ENCODE measurements at places on chromosomes 1 and 21.

- DNase-seq = no peak
These were observed 145.4 kb upstream of the C1orf174 start for GRCh38 chr1:4045397-4046010.

DNA sequence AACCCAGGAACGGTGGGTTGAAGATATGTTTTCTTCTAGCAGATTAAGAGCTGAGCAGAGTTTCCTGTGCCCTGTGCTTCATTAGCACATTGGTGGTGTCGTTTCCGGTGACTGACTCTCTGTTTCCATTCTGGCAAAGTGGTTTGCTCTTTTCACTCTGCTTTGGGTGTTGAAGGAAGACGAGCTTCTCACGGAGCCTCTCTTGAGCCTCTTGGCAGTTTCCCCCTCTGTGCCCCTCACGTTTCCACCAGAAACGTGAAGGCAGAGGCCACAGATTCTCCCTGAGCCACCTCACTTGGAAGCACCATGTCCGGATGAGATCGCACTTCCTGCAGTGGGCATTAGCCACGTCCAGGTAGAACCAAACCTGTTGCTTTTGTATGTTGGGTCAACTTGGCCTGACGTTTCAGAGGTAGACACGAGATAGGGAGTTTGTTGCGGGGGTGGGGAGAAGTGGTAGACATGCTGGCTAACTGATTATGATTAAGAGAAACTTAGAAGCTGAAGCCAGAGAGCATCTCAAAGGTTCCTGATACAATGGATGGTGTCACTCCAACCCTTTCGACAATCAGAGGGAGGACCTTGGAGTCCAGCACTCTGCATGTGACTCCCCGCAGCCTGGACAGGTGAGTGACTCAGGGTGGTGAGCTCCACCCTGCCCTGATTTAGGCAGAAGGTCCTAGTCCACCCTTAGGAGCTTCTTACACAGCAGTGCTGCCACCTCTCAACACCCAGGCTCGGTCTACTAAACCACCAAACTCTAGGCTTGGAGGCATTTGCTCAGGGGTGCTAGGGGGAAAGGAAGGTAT, at the start of gene LAX1:
Gene LAX1, plus strand, starts transcription at position 155 of the 809 bp plus-strand sequence. Its CDS starts 383 bp downstream, at position 538.
- DNase-seq = no peak

- DNase-seq = peak; percentile 44
These were observed 13.0 kb upstream of the GUCA2A start for GRCh38 chr1:42177541-42177981.

DNA sequence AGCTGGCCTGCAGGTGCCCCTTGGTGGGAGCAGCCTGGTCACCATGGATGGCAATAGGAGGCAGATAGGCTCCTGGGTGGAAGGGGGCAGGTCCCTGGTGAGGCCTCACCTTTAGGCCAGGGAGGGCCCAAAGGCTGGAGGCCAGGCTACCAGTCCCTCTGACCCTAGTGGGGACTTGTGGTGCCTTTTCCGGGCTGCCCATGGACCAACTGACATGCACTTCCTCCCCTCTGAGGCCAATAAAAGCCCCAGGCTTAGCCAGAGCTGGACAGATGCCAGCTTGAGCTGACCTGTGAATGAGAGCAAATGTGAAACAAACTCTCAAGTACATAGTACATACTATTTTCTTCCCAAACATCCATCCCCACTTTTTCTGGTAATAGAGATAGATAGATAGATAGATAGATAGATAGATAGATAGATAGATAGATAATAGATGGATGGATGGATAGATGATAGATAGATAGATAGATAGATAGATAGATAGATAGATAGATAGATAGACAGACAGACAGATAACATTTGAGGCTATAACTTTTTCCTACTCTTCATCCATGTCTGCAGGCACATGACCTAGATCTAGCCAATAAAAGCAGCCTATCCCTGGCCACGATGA, 9.2 kb upstream of the CTTNBP2NL start:
- DNase-seq = no peak

DNA sequence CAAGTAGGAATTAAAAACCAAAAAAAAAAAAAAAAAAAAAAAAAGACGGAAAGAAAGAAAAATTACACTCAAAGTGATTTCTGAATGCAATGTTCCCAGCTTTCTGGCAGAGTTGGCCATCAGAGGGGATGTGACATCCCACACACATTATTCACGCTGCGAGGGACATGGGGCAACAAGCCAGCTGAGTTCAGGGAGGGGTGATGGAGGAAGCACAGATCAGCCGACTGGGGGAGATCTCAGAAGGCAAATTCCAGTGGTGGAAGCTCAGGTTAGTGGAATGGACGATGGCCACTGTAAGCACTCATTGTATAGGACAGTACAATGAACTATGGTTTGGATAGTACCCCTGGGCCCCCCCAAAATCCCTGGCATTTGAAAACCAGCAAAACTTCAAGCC, 311.9 kb downstream of the PCP4 start:
- DNase-seq = no peak

- no peak for DNase-seq
These were observed 330.3 kb upstream of the SNX7 start for GRCh38 chr1:98331243-98331642.

DNA sequence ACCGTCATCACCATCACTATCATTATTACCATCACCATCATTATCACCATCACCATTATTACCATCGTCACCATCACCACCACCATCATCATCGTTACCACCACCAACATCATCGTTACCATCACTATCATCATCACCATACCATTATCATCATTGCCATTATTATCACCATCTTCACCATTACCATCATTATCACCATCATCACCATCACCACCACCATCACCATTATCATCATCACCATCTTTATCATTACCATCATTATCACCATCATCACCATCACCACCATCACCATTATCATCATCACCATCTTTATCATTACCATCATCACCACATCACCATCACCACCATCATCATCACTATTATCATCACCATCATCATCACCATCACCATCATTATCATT, 112.9 kb downstream of the AJAP1 start:
- DNase-seq = no peak

DNA sequence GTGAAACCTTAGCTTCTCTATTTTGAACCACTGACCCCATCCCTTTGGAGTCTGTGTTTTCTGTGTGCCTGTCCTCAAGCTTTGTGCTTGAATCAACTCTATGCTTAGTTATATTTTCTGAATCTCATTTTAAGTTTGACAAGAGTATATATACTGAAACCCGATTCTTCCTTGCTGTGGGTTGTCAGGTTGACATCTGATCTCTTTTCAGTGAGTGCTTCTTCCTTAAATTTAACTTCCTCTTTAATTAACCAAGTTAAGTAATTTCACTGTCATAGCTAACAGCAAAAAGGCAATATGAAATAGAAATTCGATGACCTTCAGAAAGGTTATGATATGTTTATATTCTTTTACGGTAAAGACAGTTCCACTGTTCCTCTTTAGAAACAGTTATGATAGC, 69.4 kb downstream of the C1orf21 start:
- DNase-seq = no peak

GRCh38 chr1:3630914-3631313, 6.1 kb downstream of the TPRG1L start:
- no peak for DNase-seq

DNA sequence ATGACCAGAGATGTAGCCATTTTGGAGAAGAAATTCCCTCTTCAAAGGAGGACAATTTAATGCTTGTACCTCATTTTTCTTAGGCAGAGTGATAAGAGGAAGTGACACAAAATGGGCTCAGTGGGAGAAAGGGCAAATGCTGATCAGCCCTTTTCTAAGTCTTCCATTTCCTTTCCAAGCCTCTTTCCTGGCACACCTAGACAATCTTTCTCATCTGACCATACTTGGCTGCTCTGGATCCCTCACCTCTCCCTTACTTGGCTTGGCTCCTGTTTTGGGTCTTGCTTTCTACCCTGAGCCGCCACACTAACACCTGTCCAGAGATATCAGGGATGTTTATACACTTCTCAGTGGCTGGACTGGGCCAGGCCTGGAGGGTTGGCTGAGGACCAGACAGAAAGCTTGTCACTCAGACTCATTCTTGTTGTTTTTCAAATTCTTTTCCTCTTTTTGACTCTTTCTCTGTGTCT, 13.1 kb downstream of the TXNIP start:
- DNase-seq = peak; percentile 61

DNA sequence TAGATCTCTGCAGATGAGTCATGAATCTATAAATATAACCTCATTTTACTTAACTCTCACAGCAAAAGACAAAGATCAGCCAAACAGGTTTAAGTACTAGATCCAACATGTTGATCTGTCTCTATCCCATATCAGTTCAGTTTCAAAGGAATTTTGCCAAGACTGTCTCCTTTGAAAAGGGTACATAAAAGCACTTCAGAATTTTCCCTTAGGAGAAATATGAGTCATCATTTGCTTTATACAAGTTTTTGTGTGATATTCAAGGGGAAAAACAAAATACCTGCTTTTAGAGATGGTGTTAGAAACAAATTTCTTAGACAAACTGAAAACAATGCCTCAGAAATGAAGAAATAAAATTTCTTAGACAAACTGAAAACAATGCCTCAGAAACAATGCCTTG, 73.5 kb upstream of the LRRC7 start:
- no peak for DNase-seq

- peak; percentile 9 for DNase-seq
These were observed 59.2 kb upstream of the TARBP1 start for GRCh38 chr1:234538062-234538731.

- no peak for DNase-seq
These were observed 256.4 kb downstream of the KCNJ6 start for GRCh38 chr21:37659874-37660273.

- no peak for DNase-seq
These were observed 13.3 kb downstream of the PMF1 start for GRCh38 chr1:156226116-156226538.

GRCh38 chr1:53125122-53125521, 17.3 kb downstream of the SLC1A7 start:
- no peak for DNase-seq

DNA sequence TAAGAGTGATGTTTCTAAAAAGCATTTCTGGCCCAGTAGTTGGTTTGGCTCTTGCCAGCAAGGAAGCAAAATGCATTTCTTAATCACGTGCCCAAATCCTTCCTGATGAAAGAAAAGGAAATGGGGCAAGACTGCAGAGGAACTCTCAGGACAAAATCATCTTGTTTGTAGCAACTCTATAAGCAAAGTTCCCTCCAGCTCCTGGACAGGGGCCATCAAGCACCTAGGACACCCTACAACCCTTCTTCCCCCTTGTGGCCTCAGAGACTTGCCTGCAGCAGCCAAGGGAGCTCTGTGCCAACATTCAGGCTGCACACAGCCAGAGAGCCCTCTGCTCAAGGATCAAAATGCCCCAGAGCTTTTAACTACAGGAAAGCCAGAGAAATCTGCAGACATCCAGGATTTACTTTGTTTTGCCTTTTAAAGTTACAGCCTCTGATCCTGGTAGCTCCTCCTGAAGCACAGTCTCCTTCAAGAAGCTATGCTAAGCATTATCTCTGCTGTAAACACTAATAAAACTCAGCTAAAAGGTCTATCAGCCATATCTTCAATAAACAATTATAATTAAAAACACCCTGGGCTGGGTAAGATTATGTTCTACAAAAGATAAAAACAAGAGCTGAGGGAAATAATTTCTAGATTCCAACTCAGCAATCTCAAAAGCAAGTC, 105.0 kb downstream of the KIAA0319L start:
- peak; percentile 49 for DNase-seq

- DNase-seq = no peak
These were observed 446.3 kb upstream of the NCAM2 start for GRCh38 chr21:20551939-20552338.

DNA sequence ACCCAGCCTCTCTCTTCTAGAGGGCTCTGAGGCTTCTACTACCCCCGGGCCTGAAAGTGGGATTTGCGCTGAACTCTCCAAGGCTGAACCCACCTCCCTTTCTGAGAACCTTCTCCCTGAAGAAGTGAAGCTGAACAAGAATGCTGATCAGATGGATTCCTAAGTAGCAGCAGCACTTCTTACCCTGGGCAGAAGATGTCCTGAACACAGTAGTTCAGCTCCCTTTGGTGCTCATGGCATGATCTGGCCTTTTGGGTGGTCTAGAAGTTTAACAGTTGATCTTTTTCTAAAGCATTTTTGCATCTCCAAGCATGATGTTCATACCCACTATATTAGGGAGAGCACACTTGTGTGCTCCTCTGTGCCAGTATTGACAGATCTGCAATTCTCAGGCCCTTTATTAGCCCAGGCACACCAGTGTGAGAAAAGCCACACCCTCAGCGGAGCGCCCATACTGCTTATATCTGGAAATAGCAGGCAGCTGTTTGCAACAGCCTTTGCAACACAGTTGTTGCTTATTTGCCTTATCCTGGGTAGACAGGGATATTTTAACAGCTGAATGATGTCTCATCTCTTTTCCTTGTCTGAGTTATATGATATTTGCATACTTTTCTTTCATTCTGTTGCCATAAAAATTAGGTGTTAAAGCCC, 34.2 kb downstream of the CNN3 start:
- peak; percentile 54 for DNase-seq
